ENCODE measurements at places on chromosomes 11 and 22.

DNA sequence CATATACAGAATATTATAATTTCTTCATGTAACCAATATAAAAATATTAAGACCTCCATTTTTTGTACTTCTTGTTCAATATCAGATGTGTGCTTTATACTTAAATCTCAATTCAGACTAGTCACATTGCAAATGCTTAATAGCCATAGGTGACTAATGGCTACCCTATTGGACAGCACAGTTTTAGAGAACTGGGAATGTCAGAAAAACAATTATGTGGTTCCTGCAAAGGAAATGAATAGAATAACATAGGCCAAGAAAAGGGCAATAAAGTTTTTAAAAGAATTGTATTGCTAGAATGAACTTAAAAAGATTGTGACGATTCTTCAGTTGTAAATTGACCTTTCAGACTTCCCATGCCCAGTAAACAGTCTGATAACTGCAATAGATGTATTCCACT is 843.0 kb downstream of the METTL15 start:
- DNase-seq, result no peak

GRCh38 chr11:122089111-122089510 is 26.9 kb downstream of the BLID start:
- DNase-seq, result no peak

DNA sequence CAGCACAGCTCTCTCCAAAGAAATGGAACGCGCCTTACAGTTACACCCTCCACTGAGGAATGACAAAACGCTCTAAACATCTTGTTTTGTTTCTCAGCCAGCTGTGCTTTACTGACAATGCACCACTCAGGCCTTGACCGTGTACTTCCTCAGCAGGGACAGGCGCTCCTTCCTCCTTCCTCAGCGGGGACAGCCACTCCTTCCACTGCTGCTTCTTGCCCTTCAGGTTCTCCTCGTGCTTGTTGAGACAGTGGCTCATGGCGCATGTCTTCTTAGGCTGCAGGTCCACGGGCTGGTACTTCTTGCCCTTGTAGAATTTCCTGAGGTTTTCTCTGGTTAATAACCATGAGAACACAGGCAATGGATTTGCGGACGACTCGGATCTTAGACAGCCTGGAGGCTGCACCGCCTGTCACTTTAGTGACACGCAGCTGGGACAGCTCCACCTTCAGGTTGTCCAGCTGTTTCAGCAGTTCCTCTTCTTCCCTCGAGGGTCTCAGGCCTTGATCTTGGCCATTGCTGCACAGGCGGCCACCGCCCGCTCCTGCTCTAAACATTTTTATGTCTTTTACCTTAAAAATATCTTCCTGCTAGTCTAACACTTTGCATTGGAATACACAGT is 613.8 kb downstream of the BRD1 start:
- no peak for DNase-seq

DNA sequence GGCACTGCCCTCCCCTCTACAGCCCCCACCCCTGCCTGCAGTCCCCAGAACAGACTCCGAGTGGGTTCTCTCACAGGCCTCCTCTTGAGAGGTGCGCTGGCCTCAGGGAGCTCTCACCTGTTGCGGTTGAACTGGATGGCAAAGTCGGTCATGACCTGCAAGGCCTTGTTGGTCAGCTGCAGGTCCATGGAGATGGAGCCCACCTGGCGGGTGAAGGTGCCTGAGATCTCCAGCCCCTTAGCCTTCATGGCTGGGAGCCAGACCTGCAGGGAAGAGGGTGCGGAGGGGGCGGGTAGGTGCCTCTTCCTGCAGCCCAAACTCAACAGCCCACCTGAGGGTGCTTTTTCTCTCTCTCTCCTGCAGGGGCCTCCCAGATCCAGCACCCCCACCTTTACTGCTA is 18.7 kb upstream of the RASL10A start:
- DNase-seq, result no peak

DNA sequence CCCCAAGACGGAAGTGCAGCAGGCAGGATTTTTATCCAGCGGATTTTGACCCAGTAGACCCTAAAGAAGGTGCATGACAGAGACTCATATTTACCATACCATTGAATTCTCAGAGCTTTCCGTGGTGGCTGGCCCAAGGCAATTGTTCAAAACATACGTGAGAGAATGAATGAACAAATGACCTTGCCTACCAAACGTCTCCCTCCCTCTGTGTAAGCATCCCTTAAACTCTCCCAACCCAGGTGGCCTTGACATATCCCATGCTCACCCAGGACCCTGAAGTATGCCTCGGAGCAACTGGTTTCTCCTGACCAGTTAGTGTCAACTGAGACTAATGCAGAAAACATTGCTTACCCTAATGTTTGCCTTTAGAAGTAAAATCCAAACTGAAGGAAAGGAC is 154.9 kb downstream of the TEAD1 start:
- DNase-seq, result no peak

DNA sequence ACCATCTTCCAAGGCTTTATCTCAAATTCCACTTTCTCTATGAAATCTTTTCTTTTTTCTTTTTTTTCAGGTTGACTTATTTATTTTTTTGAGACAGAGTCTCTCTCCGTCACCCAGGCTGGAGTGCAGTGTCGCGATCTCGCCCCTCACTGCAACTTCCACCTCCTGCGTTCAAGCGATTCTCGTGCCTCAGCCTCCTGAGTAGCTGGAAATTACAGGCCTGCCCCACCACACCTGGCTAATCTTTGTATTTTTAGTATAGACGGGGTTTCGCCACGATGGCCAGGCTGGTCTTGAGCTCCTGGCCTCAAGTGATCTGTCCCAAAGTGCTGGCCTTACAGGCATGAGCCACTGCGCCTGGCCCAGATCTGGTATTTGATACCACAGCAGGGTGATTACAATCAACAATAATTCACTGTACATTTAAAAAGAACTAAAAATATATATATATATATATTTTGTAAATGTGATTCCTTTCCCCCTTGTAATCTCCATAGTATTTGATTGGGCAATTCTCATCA is 121.5 kb downstream of the MSANTD4 start:
- DNase-seq, result no peak

DNA sequence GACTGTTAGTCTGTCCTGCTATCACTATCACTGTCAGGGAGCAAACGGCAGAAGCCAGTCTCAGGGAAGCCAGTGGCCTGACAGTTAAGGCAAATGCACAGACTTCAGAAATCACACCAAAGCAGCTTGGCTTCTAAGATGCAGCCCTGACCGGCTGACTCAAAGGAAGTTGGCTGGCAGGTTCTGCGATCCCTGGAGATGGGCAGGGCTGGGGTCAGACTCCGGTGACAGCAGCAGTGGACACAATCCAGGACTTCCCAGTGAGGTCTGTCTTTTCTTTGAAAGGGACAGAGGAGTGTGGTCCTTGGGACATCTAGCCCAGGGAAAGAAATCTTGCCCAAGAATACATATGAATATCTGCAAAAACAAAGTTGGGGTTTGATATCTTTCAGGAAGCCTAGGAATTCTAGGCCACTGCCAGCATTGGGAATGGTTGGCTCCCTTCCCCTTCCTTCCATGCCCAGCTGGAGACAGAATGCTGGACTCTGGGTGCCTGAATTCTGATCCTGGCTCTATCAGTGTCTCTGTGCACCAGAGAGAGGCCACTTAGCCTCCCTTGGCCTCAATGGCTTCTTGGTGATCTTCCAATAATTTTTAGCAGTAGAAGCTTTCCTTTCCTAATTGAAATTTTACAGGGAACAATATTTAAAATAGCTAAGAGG is 108.9 kb downstream of the KIRREL3 start:
- no peak for DNase-seq

GRCh38 chr22:43740587-43741270 is 71.4 kb downstream of the EFCAB6 start:
- no peak for DNase-seq
